ENCODE measurements at places on chromosomes 1 and 21.

DNA sequence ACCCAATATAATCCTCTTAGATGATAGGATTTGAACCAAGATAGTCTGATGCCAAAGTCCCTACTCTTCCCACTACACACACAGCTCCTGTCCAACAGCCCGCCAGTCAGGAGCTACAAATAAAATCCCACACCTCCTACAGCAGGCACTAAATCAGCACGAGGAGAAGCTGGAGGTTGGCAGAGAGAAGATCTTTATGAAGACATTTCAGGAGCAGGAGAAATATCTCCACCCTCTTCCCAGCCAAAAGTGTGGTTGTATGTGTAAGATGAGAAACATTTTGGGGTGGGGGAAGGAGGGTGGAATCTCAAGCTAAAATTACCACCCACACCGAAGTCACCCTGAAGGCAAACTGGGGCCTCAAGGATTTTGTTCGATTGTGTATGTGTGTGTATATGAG is 54.5 kb downstream of the PLXNA2 start:
- no peak for DNase-seq

DNA sequence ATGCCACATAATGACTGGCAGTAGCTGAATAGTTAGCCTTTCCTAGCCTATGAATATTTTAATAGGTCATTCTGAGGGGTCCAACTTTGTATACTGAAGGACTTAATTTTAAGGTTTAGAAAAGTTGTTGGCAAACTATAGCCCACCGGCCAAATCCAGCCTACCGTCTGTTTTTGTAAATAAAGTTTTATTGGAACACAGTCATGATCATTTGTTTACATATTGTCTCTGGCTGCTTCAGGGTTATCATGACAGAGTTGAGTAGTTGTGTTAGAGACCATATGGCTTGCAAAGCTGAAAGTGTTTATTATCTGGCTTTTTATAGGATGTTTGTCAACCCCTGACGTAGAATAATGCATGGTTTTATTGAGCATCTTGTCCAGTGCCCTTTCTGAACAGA is 73.4 kb downstream of the NTMT2 start:
- DNase-seq, result no peak

- DNase-seq, result no peak
Observed at GRCh38 chr1:55580845-55581332, 365.7 kb upstream of the USP24 start.

GRCh38 chr1:61013946-61014667 is 68.3 kb upstream of the NFIA start:
- no peak for DNase-seq

DNA sequence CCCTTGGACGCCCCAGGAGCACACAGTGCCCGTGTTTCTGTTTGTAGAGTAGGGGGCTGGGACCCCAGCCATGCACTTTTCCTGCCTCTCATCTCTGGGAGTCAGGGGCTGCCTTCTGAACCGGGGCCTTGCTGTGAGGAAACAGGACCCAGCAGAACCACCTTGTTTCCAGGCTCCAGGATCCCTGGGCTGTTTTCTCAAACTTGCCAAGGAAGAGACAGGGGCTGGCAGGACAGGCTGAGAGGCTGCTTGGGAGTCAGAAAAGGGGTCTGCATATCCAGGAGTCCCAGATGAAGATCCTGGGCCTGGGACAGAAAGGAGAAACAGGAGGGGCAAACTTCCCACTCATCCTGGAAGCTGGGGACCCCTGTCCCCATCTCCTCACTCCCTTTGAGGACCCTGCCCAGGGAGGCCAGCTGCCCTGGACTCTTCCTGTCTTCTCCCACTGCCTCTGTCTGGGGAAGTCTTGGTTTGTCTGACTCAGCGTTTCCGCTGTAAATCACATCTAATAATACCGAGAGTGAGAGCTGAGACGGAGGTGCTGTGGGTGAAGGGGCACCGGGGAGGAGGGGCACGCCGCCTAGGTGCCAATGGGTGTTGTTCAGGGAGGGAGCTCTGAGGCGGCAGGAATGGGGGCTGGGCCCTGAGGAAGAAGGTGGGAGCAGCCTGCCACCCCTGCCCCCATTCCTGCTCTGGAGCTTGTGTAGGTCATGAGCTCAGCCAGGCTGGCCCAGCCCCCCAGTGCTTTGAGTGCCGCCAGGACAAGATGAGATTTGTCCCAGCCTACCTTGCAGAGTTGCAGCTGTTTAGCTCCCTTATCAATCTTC is 16.7 kb downstream of the POU3F1 start:
- DNase-seq, result peak; percentile 37

GRCh38 chr21:38921511-38922251 is 116.0 kb downstream of the ETS2 start:
- no peak for DNase-seq

DNA sequence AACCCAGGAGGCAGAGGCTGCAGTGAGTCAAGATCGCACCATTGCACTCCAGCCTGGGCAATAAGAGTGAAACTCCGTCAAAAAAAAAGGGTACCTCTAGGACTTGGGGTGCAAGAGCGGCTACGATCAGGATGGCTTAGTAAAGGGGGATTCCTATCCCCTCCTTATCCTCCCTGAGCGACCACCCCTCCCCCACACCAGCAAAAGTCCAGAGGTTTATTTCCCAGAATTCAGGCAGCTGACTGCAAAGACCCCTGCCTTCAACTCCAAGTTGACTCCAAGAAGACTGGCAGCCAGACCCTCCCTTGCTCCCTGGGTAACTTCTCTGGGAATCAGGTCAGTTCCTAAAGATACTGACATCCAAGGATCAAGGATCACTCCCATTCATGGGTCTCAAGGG is 12.4 kb upstream of the PRDM16 start:
- DNase-seq, result no peak

DNA sequence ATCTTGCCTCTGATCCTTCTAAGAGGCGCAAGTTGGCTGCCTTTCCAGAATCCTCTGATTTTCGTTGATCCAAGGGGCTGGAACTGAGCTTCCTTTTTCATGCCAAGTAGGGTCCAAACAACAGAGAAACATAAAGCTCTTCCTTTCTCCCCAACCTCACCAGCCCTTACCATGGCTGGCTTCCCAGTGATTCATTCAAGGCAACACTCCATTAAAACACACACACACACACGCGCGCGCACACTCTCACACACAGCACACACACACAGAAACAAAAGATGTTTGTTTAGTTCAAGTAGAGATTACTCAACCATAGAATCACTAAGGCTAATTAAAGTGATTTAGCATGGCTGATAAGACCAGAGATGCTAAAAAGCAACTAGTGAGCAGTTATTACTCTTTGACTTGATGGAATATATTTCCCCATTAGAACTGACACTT is 13.0 kb upstream of the GUCA2A start:
- DNase-seq, result no peak

DNA sequence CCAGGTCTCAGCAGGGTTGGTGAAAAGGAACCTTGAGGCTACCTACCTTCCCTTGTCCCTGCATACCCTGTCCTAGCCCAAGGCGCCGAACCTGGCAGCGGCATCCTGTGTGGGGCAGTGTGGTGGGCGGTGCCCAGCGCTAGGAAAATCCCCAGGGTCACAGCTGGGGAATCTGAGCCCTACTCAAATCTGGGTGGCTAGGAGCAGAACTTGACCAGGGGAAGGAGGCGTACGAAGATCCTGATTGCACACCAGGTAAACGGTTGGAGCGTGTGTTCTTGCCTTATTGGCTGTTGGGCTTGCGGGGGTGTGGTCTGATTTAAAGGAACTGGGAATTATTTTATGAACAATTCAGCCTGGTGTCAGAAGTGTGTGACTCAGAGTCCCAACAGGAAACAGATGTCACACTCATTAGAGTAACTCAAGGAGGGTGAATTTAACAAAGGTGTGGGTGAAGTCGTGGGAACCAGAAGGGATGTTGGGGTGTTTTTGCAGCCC is 118.6 kb downstream of the LRIG2 start:
- no peak for DNase-seq

DNA sequence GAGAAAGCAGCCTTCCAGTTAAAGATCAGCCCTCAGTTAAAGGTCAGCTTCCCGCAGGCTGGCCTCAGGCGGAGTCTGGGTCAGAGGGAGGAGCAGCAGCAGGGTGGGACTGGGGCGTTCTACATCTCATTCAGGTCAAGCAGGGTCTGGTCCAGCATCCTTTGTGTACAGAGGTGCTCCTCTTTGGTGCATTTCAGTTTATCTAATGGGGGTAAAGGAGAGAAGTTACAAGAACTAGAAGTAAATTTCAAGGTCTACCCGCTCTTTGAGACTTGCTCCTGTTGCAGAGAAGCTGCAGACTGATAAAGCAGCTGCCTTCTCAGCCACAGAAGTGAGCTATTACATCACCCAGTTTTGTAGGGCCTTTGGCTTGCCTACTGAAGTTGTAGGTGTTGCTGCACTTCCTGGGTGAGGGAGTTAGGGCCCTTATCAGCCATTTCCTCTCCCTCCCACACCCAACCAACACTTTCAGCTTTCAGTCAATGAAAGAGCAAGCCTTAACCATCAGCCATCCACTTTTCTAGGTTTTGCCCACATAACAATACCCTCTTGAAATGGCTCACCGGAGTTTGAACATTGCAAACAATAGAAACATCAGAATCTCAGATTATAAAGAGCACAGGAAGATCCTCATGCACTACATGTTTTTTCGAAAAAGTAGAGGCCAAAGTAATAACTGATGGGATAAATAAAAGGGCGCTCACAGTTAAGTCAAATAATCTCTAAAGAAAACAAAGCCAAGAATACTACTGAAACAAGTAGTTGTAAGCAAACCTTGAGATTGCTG is 2.8 kb upstream of the NUP210L start:
- DNase-seq, result peak; percentile 70

DNA sequence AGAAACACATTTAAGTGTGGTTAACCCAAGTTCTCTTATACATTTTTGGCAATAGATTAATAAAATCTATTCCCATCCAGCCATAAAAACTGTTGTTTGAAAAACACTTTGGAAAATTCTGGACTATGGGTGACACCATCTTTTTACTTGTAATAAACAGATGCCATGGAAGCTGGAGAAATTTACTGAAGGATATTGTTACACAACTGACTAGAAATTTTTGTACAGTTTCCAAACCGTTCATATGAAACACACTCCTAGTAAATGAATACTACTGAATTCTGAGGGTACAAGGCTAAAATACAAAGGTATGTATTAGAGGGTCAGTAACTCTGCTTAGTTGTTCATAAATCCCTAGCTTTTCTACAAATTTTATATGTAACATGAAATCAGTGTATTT is 48.7 kb downstream of the TRIM33 start:
- no peak for DNase-seq

DNA sequence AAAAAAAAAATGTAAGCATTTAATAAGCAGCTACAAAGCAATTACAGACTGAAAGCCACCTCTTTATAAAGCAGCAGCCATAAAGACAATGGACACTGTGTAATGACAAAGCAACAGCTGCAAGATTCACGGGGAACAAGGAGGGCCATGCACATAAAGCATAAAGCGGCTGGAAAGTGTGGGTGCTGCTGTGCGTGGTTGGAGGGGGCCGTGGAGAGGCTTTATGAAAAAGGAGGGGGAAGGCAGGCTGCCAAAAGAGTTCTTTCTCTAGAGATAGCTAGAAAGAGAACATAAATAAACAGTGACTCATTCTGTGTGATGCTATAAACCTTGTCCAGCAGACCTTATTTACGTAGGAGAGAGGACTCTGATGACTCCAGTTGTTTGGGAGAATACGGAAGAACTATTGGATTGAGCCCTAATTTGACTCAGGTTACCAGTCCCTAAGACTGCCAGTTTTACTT is 49.3 kb downstream of the ADAMTS1 start:
- no peak for DNase-seq

DNA sequence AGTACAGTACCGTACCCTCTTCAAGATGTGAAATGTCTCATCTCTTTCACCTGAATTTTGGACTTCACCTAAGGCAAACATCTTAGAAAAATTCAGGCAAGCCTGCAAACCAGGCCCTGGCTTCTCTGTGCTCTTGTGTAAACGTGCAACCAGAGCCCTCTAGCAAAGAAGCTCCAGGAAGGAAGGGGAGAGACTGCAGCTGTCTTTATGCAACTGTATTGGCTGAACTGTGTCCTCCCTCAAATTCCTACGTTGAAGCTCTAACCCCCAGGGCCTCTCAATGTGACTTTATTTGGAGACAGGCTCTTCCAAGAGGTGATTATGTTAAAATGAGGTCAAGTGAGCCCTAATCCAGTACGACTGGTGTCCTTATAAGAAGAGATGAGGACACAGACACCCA is 60.3 kb downstream of the SLC45A1 start:
- DNase-seq, result no peak

- DNase-seq, result peak; percentile 84
Observed at GRCh38 chr1:203026031-203026665, at the start of gene PPFIA4. TSS of gene PPFIA4 (plus strand) at chr1:203026491. CDS start at chr1:203039009, 12,518 bp downstream.

GRCh38 chr1:164772635-164773034 is 213.7 kb downstream of the PBX1 start:
- DNase-seq, result no peak

- no peak for DNase-seq
Observed at GRCh38 chr1:212514056-212514614, 81.4 kb downstream of the NENF start.

- DNase-seq, result no peak
Observed at GRCh38 chr1:241579434-241579833, 47.3 kb downstream of the KMO start.

DNA sequence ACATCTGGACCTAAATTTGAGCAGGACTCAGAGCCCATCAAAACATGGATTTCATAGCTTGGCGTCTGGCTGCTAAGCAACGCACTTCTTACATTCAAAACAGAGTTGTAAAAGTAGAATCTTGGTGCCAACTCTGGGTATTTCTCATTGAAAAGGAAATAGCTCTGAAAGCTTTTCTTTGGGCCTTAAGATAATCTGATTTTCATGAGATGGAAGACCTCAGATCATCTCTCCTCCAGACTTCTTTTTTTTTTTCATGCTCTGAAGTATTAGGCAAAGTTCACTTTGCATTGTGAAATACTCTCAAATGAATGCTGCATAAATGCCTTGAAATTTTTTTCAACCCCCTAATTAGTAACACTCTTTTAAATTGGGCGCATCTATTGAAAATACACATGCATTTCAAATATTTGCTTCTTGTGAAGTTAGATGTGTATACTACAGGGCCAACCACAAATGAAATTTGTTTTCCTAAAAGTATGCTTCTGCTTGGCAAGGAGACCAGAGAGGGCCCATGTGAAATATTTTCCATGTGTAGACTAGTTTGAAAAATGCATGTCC is 4.2 kb downstream of the ADAMTS5 start:
- no peak for DNase-seq

DNA sequence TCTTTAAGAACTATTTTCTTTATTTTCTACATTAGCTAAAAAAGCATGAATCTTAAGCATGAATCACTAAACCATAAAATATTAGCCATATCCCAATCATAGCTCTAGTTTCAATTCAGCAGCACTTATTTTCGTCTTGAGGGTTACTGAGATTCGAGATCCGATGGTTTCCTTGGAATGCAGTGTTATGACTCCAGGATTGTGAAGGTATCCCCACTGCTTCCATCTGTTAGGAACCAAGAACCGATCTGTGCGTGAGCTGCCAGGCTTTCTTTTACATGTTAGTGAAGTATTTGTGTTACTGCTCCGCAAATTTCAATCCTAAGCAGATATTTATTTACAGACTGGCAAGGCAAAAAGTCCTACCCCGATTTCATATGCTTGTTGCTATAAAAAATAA is 18.8 kb downstream of the TNFRSF9 start:
- no peak for DNase-seq

- DNase-seq, result peak; percentile 43
Observed at GRCh38 chr21:42614811-42615351, 38.5 kb upstream of the PDE9A start.

GRCh38 chr1:197481101-197481500 is 213.0 kb downstream of the CRB1 start:
- no peak for DNase-seq

GRCh38 chr1:236035681-236036101 is 29.2 kb downstream of the NID1 start:
- no peak for DNase-seq

- no peak for DNase-seq
Observed at GRCh38 chr1:75328691-75329090, 194.5 kb downstream of the LHX8 start.

Measured in effector memory CD8-positive, alpha-beta T cell (primary cell).